ENCODE measurements at places on chromosomes 3 and 15.

DNA sequence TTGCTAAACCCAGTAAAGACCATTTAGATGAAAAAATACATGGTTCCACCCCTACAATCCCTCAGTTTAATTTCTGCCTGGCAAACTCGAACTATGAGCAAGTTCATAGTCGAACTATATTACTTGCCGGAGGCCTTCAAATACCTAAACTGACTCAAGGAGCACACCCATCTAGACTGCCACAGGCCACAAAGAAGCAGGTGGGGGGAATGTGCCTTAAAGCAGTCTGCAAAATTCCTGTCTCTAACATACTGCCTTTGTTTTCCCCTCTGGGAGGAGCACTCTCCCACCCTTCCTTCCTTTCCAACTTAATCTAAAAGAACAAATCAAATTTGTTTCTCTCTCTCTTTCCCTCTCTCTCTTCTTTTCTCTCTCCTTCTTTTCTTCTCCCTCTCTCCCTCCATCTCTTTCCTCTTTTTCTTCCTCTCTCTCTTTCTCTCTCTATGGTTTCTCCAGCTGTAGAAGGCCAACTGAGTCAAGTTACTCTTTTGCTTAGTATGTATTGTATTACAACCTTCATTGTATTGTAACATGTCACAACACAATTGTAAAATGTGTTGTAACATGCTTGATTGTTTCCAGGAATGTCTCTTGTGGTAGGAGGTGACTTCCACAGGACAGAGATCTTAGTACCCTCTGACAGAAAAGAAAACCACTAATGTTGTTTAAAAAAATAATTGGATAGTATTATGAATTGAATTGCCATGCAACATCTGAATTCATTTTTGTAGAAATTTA is 496.3 kb downstream of the ROBO2 start:
- no peak for ATAC-seq

GRCh38 chr3:120982608-120983320 is 74.8 kb downstream of the STXBP5L start:
- no peak for ATAC-seq

DNA sequence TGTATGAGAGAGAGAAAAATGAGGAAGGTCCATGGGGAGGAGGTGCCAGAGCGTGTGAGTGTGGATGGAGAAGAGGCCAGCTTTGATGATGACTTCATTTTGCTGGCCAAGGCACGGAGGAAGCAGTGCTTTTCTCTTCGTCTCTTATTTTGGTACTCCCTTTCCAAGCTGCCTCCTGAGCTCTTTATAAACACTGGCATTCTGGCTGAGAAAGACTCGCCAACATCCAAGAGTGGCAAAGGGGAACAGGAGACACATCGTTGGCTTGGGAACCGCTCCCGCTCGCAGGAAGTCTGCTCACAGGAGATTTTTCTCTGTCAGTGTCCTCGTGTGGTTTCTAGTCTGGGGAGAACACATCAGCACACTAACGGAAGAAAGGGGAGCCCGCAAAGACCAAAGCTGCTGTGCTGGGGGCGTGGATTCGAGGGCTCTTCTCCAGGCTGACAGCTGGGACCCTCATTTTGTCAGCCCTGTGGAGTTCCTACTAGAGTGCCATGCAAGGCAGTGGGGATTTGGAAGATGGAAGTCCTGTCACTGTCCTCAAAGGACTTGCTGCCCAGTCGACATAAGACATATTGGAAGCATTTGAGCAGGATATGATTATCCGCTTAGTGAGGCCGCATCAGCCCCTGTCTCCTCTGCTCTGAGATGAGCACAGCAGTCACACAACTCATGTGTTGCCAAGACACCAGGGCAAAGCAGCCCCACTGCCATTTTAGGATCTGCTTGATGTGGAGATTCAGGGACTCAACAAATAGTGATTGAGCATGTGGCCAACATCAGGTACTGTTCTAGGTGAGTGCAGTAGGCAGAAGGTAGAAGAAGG is 8.0 kb upstream of the SEMA4B start:
- no peak for ATAC-seq

- no peak for ATAC-seq
Measured at GRCh38 chr15:70286113-70286806, 188.5 kb upstream of the TLE3 start.

DNA sequence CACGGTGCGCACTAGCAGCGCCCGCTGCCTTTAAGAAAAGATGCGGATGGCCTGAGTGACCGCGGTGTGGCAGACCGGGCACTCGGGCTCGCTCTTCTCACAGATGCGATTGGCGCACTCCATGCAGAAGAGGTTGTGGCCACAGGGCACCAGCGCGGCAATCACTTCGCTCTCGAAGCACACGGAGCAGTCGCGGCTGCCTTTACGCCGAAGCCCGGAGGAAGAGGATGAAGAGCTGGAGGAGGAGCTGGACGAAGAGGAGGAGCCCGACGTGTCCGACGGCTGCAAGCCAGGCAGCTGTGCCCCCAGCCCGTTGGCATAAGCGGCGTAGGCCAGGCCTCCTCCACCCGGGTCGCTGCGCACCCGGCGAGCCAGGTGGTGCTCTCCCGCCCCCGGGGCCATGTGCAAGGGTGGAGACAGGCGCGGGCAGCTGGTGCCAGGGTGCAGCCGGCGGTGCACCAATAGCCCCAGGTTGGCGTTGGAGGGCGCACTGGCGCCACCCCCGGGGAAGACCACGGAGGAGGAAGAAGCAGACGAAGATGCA is 2.6 kb downstream of the MEX3B start:
- no peak for ATAC-seq

DNA sequence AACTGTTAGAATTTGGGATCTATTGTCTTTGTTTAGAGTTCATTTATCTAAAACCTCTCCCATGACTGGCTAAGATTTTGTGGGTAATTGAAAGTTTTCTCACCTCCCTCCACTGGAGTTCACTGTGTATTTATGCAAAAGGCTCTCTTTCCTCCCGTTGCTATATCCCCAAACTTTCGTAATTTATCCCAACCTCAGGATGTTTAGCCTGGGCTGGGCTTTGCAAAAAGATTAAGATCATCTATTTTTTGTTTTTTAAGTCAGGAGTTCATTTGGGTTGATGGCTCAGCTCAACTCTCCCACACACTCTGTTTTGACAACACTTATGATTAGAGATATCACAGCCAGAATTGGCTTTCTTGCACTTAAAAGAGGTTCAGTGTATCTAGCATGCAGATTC is 27.0 kb downstream of the SUCNR1 start:
- ATAC-seq: no peak

GRCh38 chr15:70057931-70058641 is 39.6 kb downstream of the TLE3 start:
- no peak for ATAC-seq
